MCF 10A (cell line): ENCODE measurements at places on chromosomes 16 and 17.

DNA sequence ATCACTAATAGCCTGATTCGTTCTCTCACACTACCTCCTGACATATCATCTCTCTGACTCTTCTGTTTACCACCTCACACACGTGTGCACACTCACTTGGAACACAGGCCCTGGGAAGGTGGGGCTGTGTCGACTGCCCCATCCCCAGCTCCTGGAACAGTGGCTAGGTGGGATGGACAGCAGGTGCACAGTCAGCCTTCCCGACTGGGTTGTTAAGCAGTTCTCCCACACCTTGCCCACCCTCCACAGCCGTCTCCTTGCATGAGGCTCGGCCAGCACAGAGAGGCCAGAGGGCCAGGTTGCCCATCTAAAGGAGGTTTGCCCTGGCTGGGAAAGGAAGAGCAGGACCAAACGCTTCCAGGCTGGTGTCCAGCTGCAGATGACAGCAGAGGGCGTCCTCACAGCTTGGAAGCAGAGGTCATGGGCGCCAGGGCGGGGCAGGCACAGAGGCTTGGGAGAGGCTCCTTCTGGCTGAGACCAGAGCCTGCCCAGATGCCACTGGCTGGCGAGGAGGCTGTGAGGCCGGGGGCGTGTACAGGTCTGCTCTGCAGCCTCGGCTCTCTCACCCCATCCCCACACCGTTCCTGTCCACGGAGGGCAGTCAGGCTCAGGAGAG is 92.8 kb downstream of the AMFR start:
- peak; percentile 88 for DNase-seq

GRCh38 chr16:24074574-24074973 is 181.6 kb upstream of the CACNG3 start:
- DNase-seq, result no peak

DNA sequence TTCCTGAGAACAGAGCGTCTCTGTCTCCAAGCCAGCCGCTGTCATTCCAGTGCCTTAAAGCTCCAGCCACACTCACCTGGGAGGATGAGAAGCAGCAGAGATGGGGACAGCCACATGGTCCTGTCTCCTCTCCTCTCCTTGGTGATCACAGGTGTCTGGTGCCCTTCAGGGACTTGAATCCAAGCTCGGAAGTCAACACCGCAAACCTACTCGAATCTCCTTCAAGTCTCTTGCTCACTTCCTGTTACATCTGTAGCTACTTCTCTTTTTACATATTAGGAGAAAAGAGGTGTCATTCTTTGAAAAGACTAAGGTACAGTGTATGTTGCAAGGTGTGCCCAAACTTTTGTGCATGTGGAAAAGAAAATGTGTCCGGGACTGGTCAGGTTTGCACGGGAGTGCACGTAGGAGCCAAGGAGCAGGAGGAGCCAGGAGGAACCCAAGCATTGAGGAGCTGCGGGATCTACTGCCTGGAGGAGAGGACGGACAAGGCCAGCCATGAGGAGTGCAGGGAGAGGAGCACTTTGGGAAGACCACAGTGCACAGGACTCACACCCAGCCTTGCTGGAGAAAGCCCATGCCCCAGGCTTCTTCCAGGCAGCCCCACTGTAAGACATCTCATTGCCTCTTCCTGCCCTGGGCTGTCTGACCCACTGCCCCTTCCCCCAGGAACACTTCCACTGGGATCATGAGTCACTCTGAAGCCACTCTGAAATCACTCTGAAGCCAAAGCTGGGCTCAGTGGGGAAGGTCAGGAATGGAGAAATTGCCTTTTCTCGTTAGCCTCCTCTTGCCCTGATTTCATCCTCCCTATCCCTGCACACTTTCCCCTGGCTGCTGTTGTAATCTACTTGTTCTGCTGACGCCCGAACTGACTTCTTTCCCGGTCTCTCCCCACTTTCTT is at the start of gene CD300LD:
CD300LD (minus strand) TSS at position 197 of the 904 bp plus-strand sequence; CDS start at position 116, 81 bp downstream.
- DNase-seq, result no peak

DNA sequence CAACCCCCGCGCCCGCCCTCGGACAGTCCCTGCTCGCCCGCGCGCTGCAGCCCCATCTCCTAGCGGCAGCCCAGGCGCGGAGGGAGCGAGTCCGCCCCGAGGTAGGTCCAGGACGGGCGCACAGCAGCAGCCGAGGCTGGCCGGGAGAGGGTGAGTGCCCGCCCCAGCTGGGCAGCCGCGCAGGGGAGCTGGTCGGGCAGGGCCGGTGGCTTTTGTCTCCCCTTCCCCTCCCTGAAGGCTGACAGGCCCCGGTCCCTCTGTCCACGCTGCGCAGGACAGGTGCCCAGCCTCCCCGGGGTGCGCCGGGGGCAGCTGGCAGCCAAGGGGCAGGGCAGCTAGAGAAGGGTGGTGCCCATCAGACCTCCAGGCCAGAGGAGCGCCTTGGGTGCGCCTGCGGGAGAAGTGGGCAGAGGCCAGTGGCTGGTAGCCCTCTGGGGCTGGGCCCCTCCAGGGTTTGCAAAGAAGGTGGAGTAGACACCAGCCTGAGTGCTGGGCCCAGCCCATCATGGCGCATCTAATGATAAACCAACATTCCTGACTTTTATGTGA is 278 bp downstream of the ITGB4 start:
- DNase-seq, result no peak

DNA sequence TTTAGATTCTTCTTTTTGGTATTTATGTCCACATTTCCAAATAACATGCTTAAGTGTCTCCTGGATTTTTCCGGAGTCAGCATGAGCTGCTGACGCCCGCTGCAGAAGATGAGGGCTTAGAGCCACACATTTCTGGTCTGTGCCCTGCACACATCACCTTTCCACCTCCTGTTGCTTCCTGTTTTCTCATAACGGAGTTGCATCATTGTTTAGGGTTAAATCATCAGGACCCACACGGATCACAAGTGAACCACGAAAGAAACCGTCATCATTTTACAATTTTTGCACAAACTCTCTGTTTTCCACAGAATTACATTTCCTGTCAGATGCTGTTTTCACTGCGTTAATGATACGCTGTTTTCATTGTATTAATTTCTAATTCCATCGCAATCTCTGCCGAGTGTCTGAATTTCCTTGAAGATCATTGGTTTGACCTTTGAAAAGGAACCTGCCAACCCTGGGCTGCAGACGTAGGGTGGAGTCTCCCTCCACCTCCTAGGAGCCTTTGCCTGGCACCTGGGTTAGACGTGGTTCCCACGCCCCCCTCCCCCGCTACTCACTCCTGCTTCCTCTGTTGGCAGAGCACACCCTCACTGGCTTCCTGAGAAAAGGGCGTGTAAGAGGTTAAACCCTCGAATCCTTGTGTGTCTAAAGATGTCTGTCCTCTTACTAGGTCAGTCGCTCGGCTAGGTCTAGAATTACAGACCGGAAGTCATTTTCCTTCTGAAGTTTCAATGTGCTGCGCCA is 68.2 kb downstream of the RNF213 start:
- no peak for DNase-seq

GRCh38 chr16:56932721-56933619 is 1.0 kb downstream of the HERPUD1 start:
- DNase-seq, result peak; percentile 81

DNA sequence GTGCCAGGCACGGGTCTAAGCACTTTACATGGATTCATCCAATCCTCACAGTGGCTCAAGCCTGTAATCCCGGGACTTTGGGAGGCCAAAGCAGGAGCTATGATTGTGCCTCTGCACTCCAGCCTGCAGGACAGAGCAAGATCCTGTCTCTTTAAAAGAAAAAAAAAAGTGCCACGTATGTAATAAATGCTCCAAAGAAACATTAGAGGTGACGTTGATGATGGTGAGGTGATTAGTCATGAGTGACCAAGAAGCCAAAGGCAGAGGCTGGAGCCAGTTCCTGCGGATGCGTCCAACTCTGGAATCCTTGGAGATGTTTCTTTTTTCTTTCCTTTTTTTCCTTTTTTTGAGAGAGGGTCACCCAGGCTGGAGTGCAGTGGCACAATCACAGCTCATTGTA is 59.4 kb upstream of the SIAH1 start:
- peak; percentile 83 for DNase-seq

GRCh38 chr17:66126231-66126630 is 65.7 kb downstream of the CEP112 start:
- DNase-seq, result no peak

DNA sequence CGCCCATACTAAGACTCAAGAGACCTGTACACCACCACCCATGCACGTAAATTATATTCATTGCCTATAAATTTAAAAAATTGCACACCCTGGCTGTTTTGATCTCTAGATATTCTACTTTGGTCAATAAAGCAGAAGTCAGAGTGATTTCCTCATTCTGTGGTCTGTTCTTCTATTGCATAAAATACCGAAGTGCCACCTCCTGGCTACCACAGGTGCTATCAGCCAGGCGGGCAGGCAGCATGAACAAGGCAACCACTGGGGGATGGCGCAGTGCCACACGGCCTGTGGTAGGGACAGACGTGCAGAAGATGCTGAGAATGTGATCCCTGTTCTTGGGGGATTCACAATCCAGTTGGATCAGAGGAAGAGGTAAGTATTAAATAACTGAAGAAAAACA is 122.3 kb downstream of the CDK5R1 start:
- peak; percentile 68 for DNase-seq

GRCh38 chr17:46942441-46943217 is 19.7 kb downstream of the GOSR2 start:
- DNase-seq, result peak; percentile 77
